GM04504 (cell line): ENCODE measurements at places on chromosomes 4 and X.

GRCh38 chr4:41388080-41388479 lies 131.4 kb downstream of the UCHL1 start:
- DNase-seq: no peak

- DNase-seq: peak; percentile 51
Measured at GRCh38 chrX:12974796-12975669, at the start of gene TMSB4X. Gene TMSB4X, plus strand, starts transcription at chrX:12975110.

DNA sequence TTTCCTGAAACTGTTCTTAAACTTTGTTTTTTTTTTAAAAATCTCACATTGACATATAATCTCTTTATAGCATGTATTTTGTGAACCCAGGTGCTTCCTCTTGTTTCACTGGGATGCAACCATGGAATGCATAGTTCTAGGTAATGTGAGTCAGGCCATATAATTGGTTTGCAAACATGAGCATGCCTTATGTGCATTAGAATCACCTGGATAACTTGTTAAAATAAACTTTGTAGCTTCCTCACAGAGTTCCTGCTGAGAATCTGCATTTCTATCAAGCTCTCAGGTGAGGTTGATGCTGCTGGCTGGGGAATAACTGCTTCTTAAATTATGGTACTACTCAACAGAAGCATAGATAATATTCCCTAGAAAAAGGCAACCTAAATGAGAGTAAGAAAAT lies 940.3 kb upstream of the LCORL start:
- DNase-seq: no peak

DNA sequence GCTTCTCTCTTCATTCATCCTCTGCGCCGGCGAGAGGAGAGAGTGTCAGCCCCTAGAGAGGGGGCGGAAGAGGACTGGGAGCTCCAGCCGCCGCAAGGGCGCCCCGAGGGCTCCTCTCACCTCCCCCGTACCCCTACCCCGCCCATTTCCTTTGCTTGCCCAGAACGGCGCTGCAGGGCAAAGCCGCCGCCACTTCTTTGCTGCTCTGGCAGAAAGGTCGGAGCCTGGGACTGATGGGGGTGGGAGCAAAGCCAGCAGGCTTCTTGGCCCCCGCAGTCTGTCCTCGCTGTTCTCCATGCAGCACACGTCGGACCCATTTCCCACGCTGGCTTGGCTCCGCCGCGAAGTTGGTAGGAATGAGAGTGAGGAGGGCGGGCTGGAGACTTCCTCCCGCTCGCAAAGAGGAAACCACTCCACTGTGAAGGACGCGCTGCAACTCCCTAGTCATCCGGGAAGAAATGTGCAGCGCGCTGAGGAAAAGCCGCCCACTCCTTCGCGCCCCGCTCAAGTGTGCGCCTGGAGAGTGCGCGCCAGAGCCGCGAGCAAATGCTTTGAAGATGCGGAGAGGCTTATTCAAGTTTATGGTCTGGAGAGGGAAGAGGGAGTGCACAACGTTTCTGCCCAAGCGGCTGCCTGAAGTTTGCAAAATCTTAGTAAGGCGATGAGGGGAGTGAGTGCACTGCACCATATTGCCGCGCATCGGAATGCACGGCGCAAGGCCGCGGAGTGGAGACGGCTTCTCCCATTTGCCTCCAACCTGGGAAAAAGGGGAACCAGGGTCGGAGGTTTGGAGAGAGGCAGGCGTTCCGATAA lies 2.8 kb upstream of the PCDH7 start:
- DNase-seq: no peak

- DNase-seq: no peak
Measured at GRCh38 chrX:23773601-23774175, 9.3 kb upstream of the SAT1 start.

DNA sequence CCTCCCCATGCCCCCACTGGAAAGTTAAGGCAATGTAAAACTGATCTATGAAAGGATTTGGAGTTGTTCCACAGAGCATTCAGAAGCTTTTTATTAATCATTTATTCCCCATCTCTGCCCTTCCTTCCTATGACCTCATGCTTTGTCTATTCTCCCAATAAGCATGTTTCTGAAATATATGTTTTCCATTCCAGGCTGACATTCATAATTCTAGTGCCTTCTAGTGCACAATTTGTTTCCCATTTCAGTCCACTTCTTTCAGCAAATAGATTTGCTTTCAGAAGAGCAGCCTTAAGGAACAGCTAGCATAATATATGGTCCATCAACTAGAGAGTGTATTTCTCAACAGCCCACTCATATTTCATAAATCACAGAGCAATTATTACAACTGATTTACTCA lies 77.1 kb upstream of the ATXN3L start:
- no peak for DNase-seq

GRCh38 chr4:87839592-87839946 lies 6.8 kb downstream of the MEPE start:
- no peak for DNase-seq

DNA sequence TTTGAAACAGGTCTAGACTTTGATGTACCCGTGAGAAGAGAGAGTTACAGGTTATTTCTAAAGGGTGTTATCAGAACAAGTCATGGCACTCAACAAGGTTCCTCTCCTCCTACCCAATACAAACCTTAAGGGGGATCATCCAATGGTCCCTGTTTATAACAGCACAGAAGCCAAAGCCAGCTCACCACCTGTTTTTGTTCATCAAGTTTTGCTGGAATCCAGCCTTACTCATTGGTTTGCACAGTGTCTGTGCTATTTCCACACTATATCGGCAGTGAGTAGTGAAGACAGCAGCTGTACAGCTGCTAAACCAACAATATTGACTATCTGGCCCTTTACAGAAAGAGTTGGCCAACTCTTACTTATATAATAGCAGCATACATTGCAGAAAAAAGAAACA lies 262.1 kb upstream of the STS start:
- DNase-seq: no peak

- DNase-seq: no peak
Measured at GRCh38 chr4:39166669-39167068, 15.7 kb upstream of the WDR19 start.

GRCh38 chr4:181770971-181771370 lies 472.2 kb upstream of the TENM3 start:
- DNase-seq: no peak

- DNase-seq: no peak
Measured at GRCh38 chrX:120604361-120604782, 471 bp downstream of the MCTS1 start.

DNA sequence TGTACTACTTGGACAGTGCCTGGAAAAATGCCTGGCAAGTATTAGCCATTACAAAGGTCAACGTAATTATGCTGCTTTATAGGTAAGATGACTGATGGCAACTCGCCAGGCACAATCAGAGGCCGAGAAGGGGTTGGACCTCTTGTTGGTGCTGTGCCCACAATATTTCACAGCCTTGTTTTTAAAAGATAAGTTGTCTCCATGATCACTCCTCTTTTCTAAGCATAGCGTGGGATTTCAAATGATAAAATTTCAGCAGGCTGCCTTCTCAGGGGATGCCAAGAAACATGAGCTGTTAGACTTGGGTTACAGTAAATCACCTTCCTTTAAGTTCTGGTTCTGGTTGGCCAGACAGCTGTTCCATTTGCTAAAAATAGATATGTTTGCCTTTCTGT lies 26.9 kb downstream of the HOPX start:
- no peak for DNase-seq

GRCh38 chrX:19332983-19333382 lies 10.7 kb upstream of the PDHA1 start:
- peak; percentile 8 for DNase-seq

- DNase-seq: no peak
Measured at GRCh38 chrX:133859860-133860259, 125.5 kb downstream of the GPC3 start.

GRCh38 chr4:81427344-81427821 lies 44.3 kb downstream of the RASGEF1B start:
- no peak for DNase-seq

DNA sequence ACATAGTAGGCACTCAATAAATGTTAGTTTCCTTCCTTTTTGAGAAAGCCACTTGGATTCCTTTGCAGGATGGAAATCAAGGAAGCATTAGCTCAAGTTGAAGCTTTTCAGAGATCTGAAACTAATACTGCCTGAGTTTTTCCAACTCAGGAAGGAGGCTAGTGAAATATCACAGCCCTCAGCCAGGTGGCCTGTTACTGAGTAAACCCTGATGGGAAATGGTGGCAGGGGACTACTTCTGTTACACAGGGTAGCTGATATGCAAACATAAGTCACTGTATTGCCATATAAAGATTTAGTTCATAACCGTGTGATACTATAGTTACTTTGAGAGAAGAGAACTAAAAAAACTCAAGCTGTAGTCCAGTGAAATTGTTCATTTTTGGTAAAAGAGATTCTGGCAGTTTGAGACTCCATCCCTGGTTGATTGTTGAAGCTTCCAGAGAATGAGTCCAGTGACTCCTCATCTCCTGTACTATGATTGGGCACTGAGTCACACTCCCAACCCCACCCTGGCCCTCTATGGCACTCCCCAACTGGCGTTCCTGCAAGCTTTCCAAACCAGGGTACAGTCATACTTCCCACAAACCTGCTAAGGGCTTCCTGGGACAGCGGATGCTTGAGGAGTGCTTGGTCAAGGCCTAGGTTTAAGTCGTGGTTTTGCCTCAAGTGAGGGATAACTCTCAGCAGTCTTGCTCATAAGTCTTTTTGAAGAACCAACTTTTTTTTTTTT lies 81.8 kb downstream of the MID1IP1 start:
- peak; percentile 50 for DNase-seq

GRCh38 chr4:106868381-106869035 lies 167.6 kb downstream of the DKK2 start:
- no peak for DNase-seq

- no peak for DNase-seq
Measured at GRCh38 chrX:48934581-48935300, 15.9 kb upstream of the PIM2 start.

DNA sequence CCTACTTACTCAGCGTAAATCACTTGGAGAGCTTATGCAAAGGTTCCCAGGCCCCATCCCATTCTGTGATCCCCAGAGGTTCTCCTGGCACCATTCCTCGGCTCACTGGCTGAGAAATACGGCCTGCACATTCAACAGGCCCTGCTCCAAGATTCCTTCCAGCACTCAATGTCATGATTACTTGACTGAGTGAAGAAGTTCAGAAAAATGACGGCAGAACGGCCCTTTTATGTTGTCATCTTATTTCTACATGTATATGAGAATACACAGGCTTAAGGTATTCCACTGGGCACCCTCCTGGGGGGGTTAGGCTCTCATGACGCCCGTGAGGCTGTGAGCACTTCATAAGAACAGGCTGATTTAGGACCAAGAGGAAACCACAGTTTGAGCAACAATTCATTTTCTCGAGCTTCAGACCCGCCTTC lies 190.6 kb downstream of the NSUN7 start:
- no peak for DNase-seq

- no peak for DNase-seq
Measured at GRCh38 chr4:2186133-2186864, 55.6 kb downstream of the HAUS3 start.

- peak; percentile 42 for DNase-seq
Measured at GRCh38 chr4:151690164-151690870, 70.5 kb downstream of the GATB start.

GRCh38 chr4:7384929-7385890 lies 49.5 kb downstream of the PSAPL1 start:
- DNase-seq: no peak

GRCh38 chr4:24015782-24016181 lies 125.9 kb upstream of the PPARGC1A start:
- DNase-seq: no peak

DNA sequence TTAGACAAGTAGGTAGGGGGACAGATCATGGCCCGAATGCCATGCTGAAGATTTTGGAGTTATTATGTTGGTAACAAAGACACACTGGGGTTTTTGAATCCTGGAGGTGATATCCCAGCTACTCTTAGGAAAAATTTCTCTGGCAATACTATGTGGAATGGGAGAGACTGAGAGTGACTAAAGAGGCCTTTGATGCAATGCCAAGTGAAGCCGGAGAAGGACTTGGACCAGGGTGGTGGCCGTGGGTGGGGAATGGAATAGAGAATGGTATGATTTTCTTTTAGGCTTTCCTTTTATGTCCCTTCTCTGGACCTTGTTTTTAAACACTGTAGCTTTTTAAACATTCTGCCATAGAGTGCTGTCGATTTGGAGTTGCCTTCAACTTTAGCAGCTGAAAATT lies 141.6 kb downstream of the DCLK2 start:
- DNase-seq: no peak

- no peak for DNase-seq
Measured at GRCh38 chr4:174999407-174999806, 81.2 kb downstream of the ADAM29 start.

DNA sequence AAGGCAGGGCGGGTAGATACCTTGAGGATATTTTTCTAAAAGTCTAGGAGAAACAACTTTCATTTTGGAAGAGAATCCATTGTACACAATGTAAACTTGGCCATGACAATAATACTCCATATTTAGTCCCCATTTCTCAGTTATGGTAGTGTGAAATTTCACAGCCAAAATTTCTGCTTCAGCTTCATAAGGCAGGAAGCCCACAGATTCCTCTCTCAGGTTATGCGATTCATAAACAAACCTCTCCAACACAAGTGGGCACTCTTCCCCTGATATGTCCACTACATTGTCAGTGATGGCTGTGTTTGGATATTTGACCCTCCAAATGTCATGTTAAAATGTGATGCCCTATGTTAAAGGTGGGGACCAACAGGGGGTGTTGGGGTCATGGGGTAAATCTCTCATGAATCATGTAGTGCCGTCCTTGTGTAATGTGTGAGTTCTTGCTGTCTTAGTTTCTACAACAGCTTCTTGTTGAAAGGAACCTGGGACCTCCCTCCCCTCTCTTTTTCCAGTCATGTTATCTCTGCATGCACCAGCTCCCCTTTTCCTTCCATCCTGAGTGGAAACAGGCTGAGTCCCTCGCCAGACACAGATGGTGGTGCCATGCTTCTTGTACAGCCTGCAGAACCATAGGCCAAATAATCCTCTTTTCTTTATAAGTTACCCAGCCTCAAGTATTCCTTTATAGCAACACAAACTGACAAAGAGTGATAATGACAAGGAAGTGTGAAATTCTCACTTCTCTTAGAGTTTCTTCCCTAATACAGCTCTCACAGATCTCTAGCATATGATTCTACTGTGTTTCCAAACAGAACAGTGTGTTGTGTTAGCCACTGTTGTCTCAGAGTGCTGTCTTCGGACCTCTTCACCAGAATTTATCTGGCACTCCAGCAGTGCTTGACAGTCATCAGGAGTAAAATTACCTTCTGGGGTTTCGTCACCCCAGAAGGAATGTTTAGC lies 598.4 kb upstream of the GNPDA2 start:
- DNase-seq: no peak

DNA sequence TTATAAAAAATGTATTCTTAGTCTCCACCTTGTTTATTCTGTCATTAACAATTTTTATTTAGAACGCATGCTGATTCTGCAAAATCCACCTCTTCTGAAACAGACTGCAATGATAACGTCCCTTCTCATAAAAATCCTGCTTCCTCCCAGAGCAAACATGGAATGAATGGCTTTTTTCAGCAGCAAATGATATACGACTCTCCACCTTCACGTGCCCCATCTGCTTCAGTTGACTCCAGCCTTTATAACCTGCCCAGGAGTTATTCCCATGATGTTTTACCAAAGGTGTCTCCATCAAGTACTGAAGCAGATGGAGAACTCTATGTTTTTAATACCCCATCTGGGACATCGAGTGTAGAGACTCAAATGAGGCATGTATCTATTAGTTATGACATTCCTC lies 75.6 kb upstream of the SMARCA5 start:
- DNase-seq: no peak
